ENCODE measurements at places on chromosomes 4 and X. TPM values are rescaled to one million over a fixed set of nuclear protein-coding genes. Genes with fewer than 3 reads are reported as not detected.

ABLIM2 gene
- total RNA-seq: 0.36 TPM

- no peak for DNase-seq
Observed at GRCh38 chrX:68454476-68455150, 21.3 kb upstream of the OPHN1 start.

DNA sequence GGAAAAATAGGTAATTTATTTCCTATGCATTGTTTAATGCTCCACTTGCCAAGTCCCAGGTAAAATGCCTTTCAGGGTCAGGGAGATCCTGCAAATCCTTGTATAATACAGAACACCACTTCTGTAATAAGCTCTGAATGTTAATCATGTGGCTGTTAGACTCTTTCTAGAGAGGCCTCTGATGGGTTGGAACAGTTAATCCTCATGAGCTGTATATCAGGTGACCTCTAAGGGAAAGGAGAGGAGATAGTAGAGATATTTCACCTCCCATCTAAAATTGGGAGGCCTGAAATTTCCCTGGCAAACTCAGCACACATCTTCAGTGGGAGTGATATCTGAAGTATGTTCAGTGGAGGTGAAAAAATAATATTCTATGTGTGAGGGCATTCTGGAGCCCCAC lies 210.6 kb upstream of the WDFY3 start:
- no peak for DNase-seq

- no peak for DNase-seq
Observed at GRCh38 chr4:142040043-142040442, 403.7 kb downstream of the IL15 start.

DNA sequence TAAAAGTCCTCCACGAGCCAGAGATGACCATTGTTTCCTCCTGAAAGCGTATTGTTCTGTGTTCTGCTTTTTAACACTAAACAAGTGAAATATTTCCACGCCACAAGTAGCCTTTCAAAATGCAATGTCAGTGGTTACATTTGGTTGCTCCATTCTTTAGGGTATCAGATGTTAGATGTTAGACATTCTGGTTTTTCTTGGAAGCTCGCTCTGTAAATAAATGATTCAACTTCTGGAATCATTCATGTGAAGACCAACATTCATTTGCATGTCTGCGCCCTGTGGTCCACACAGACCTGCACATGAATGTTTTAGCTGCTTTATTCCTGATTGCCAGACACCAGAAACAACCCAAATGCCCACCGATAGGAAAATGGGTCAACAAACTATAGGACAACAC lies 38.0 kb upstream of the HELT start:
- no peak for DNase-seq

DNA sequence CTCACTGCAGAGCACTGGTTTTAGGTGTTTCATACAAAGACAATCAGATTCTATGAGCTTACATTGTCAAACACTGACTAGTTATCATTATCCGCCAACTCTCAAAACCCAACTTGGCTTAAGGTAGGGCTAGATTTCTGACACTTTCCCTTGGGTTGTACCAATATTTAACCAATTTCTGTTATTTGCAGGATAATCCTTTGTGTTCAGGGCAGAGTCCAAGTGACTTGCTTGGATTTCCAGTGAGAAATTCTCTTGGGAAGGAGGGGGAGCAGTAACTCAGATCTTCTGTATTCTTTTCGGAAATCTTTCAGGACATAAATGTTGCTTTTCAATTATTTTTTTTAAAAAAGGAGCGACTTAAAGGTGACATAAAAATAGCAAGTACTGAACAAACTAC lies 23.1 kb downstream of the DGKK start:
- no peak for DNase-seq

MAGEB1 gene
- not detected for total RNA-seq

AFAP1 gene
- 101 TPM for total RNA-seq

- DNase-seq: no peak
Observed at GRCh38 chrX:8811611-8812010, 10.4 kb upstream of the FAM9A start.

DNA sequence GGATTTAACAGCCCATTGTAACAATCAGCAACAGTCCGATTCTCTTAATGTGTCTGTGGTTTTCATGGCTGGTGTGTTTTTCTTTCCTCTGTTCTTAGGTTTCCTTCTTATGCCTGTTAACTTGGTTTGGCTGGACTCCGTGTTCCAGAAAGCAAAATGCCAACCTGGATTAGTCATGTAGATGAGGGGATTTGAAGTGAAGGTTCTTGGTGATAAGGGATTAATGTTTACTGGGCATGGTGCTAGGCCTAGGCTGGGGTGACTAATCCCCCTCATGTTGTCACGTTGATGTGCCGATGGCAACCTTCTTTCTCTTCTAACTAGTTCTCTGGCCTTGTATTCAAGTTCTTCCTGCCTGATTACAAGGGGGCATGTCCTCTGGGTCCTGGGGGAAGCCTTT lies 85.9 kb downstream of the REPS2 start:
- DNase-seq: no peak

GRCh38 chr4:138611721-138612120 lies 369.6 kb upstream of the SLC7A11 start:
- no peak for DNase-seq

- peak; percentile 59 for DNase-seq
Observed at GRCh38 chr4:8040607-8041006, 100.9 kb upstream of the AFAP1 start.

PLS3 gene
- 358 TPM for total RNA-seq

- DNase-seq: no peak
Observed at GRCh38 chr4:174669270-174669669, 147.0 kb upstream of the HPGD start.

GRCh38 chr4:59381591-59381990 lies 1818.5 kb upstream of the ADGRL3 start:
- no peak for DNase-seq

RNF128 gene
- total RNA-seq: 0.72 TPM

DNA sequence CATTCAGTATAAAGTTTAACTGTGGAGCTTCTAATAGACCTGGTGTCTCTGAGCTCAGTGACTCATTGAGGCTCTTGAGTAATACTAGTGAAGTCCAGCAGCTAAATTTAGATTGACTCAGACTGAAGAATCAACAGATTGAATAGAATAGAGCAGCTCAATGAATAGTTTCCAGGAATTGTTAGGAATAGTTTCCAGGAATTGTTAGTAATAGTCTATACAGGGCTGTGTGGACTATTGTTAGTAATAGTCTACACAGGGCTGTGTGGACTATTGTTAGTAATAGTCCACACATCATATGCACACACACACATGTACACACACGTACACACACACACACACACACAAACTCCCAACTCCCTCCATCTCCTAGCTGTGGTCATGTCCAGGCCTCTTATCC lies 3.0 kb downstream of the GIMD1 start:
- no peak for DNase-seq

GRCh38 chr4:42308247-42308646 lies 89.0 kb upstream of the SHISA3 start:
- no peak for DNase-seq

DNA sequence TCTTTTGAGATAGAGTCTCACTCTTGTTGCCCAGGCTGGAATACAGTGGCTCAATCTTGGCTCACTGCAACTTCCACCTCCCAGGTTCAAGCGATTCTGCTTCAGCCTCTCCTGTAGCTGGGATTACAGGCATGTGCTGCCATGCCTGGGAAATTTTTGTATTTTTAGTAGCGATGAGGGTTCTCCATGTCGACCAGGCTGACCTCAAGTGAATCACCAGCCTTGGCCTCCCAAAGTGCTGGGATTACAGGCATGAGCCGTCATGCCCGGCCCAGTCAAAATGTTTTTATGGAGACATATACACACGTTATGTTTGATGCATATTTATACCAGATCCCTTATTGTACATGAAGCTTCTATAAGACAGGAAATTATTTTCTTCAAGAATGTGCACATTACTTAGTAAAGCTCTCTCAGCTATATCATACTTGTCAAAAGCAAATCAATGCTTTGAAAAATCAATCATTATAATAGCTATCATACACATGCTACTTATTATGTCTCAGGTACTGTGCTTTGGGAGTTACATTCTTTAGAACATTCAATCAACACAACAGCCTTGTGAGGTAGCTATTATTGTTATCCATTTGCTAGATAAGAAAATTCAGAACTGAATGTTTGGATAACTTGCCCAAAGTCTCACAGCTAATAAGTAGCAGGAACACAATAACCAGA lies 269.2 kb downstream of the FSTL5 start:
- no peak for DNase-seq

TLR7 gene
- under 0.01 TPM for total RNA-seq

MTTP gene
- total RNA-seq: not detected

DNA sequence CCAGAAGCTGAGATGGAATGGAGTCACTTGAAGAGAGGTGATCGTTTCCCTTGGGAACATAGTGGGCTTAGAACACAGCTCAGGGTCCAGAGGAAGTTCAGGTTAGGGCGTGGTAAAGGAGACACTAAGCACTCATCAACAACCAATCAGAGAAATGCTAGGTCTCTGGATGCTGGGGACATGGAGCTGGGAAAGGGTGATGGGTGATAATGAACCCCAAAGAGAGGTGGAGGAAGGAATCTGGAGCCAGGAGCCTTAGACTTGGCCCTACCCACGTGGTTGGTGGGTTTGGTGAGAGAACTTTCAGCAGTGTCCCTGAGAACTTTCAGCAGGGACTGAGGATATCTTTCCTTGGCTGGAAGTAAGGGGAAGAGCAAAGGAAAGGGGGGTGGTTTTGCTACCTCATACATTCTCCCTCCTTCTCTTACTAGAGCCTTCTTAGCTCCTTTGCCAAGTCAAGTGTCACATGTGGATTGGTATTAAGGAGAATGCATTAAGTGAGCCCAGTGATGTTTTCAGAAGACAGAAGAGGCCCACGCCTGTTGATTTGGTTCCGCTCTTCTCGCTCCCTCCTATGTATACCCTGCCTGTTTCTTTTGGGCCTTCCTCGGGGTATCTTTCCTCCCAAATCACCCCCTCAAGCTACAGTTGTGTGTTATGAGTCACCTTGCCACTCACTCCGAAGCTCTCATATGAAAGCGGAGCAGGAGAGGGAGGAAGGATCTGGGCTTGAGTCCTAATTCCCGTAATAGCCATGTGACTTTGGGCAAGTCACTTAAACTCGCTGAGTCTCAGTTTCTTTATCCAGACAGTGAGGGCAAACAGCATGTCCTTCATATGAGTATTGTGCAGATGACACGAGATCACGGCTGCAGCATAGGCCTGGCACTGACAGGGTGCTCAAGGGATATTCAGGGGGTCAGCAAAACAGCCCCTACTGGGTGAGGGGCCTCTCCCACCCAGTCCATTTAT lies 63.1 kb downstream of the TSC22D3 start:
- peak; percentile 93 for DNase-seq

POF1B gene
- total RNA-seq: not detected

DNA sequence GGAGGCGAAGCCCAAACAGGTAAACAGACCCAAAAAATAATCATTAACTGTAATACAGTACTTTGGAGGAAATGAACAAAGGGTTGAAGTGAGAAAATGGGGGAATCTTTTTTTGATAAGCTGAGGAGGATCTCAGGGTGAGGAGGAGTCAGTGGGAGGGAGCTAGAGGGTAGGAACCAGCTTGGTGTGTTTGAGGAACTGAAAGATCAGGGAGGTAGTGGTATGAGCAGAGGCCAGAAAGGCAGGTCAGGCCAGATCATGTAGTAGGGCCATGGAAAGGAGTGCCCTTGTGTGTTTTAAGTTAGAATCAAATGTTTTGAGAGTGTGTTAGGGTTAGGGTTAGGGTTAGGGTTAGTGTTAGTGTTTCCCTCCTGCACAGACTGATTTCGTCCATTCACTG lies 48.8 kb downstream of the PPP2R2C start:
- DNase-seq: peak; percentile 27

GRCh38 chrX:46759645-46759974 lies 692 bp upstream of the SLC9A7 start:
- DNase-seq: no peak
